ENCODE measurements at places on chromosomes 1 and 21. TPM values are rescaled to one million over a fixed set of nuclear protein-coding genes. Genes with fewer than 3 reads are reported as not detected.

DNA sequence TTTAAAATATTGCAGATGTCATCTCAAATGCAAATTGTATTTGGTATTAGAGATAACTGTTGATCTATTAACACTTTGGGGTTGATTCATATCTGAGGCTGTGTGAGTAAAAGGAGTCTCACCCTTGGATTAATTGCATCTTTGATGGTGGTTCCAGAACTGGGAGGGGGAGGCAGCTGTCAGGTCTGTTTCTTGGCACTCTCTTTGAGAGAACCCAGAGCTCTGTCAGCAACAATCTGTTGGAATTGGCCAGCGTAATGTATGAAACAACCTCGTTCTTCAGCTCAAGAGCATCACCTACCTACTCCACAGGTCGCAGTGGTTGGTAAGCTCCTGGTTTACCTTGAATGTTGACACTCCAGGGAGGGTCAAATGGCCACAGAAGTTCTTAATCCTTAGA is 424.1 kb downstream of the CAMTA1 start:
- no peak for DNase-seq

- DNase-seq = no peak
Measured at GRCh38 chr1:176195547-176195946, 11.5 kb downstream of the COP1 start.

DNA sequence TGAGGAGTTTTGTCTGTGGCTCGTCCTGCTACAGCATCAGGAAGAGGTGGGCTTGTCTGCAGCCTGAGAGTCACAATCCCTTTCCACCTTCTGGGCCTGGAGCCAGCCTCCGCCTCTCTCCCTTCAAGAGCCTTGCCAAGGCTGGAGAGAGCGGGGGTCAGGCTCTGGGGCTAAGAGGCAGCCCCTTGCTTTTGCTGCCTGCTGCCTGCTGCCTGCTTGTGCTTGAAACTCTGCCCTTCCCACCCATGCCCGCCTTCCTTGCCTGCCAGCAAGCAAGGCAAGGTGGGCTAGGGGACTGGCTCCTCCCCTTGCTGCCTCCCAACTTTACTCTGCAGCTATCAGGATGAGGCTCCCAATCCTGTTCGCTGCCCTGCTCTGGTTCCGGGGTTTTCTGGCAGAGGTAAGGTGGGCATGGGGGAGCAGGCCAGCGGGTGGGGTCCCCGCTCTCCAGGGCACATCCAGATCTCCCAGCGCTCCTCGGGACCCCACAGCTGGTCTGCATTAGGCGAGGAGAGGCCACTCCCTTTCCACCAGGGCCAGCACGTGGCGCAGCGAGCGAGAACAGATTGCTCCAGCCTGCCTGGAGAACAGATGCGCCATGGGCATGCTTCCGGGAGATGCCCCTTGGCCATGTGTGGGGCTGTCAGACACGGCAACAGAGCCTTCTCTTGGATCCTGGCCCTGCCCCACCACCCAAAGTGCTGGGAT is 7.5 kb upstream of the PTPN7 start:
- DNase-seq = no peak

GRCh38 chr1:94819238-94819944 is 766 bp upstream of the SLC44A3 start:
- DNase-seq = peak; percentile 65

DNA sequence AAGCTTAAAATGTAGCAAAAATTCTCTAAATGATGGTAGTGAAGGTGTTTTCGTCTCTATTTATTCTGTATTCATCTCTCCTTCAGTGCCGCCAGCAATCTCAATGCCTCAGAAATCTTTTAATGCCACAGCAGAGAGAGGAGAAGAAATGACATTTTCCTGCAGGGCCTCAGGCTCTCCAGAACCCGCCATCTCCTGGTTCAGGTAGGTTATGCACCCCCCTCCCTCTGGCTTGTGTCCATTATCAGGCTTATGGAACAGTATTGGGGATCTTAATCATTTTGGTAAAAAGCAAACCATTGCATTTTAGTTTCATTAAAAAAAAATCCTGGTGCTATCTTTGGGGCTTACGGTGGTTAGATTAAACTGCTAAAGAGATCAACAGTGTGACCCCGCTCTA is 326.1 kb downstream of the NCAM2 start:
- DNase-seq = no peak

DNA sequence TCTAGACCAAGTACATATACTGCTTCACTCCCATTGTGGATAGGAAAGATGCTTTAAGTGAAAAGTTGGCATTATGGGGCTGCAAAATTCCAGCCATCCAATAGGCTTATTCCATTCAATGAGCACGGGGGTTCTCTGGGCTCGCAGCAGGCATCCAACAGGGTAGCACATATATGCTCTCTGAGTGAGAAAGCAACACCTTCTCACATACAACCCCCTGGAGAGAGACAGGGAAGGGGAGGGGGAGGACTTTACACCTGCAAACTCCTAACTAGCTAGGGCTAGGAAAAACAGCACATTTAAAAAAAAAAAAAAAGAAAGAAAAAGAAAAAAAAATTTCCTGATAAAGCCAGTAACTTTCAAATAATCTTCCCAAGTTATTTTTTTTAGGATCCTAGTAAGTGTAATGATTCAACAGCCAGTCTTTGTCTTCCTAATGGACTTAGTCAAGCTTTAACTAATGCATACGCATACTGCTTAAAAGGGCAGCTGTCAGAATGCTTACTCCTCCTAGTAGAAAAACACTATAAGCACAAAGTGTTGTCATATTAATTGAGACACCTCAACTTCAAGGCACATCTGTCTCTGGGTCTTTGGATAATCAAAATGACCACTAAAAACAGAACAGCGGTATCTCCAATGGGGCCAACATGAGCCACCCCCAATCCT is 18.7 kb downstream of the PSMB2 start:
- no peak for DNase-seq

GRCh38 chr1:110281363-110282290 is 57.5 kb upstream of the RBM15 start:
- no peak for DNase-seq

GRCh38 chr1:238621405-238621804 is 730.7 kb upstream of the ZP4 start:
- no peak for DNase-seq

DNA sequence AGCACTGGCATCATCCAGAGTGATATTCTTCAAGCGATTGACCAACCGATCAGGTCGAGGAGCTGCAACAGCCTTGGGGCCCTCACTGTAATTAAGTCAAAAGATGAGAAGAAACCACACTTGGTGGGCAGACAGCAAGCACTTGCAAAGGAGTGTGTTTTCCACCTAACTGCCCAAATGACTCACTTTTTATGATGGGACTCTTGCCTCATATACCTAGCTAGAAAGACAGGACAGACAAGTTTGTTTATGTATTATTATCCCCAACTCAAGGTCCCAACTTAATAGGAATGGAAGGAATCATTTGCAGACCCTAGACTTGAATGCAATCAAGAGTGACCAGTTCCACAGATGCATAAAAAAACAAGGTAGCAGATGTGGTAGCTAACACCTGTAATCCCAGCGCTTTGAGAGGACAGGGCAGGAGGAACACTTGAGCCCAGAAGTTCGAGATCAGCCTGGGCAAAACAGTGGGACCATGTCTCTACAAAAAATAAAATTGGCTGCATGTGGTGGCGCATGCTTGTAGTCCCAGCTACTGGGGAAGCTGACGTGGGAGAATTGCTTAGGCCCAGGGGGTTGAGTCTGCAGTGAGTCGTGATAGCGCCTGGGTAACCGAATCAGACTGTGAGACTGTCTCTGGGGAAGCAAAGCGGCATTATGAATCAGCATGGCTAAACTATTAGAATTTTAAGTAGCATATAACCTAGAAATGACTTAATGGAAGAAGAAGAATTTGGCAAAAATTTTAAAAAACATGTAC is 2.3 kb upstream of the NRAS start:
- DNase-seq = peak; percentile 26

The VHLL gene
- not detected for polyA plus RNA-seq

The SLC5A9 gene
- 133 TPM for polyA plus RNA-seq

The AGRN gene
- 116 TPM for polyA plus RNA-seq

Data from large intestine (tissue), 12 donors.